ENCODE measurements at places on chromosomes 6 and 20.

GRCh38 chr6:89939144-89939543, 44.9 kb downstream of the GJA10 start:
- no peak for DNase-seq

DNA sequence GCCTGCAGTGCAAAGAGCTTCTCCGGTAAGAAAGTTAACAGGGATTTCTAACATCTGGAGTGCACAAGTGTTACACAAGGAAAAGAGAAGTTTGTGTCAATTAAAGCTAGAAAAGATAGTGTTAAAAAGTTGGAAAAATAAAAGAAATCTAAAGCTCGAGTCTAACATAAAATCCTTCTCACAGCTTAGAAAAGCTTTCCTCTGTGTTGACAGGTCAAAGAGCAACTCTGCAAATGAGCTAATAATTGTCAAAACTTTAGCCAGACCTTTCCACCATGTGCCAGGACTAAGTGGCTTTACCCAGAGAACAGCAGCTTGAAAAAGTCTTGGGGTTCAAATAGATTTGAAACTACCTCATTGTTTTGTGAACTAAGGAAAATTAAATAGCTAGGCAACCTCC, 14.8 kb downstream of the PTPRK start:
- no peak for DNase-seq

GRCh38 chr6:117740605-117741004, 65.3 kb downstream of the NUS1 start:
- DNase-seq = no peak

- no peak for DNase-seq
Measured at GRCh38 chr6:145060714-145061113, 674.6 kb downstream of the EPM2A start.

DNA sequence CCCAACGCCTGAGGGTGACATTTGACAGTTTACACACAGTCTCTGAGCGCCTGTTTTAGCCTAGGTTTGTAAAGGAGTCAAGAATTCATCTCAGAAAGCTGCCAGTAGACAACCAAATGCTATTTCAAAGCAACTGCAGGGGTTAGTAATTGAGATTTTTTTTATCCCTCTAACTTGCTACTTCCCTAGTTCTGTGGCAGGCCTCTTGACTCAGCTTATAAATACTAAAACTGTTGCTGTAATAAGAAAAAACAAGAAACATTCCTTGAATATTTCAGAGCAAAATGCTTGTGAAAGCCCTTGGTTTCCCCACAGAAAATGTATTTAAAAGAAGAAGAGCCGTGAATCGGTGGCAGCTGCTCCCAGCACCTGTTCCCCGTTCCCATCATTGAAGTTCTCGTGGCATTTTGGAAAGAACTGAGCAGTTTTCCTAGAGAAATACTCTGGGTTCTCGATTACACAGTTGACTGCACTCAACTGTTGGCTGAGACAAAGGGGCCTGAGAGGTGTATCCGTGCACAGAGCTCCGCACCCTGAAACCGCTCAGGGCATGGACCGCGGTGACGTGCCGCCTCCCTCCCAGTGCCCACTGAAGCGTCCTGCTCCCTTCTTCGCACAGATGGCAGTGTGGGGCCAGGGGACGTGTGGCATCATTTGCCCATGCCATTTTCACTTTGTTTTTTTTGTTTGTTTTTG, 20.9 kb downstream of the DLL1 start:
- DNase-seq = no peak

DNA sequence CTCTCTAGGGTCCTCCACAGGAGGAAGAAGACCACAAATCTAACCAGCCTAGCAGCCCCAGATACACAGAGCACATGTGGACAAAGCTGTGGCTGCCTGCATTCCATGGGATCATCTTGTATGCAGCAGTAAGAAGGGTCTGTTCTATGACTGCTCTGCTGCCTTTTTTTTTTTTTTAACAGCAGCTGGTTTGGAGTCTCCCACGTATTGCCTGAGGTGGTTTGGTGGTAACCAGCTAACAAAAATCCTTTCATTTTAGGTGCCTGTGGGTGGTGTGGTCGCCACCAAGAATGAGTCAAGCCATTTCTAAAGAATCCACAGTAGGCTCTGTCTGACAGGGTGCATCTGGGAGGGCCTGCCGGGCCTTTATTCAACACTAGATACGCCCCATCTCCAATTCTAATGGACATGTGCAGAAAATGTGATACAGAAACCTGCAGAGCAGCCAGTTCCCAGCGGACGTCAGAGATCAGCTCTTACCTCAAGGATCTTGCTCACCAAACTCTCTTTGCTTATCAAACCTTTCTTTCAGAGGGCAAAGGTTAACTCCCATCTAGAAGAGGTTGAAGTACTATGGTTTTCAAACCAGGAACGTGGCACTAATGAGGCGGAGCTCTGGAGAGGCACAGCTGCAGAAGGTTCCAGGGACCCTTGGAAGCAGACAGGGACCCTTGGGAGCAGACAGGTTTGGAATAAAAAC, 32.0 kb downstream of the GNAS-AS1 start:
- no peak for DNase-seq

- DNase-seq = no peak
Measured at GRCh38 chr20:3106658-3107463, 22.3 kb upstream of the AVP start.

DNA sequence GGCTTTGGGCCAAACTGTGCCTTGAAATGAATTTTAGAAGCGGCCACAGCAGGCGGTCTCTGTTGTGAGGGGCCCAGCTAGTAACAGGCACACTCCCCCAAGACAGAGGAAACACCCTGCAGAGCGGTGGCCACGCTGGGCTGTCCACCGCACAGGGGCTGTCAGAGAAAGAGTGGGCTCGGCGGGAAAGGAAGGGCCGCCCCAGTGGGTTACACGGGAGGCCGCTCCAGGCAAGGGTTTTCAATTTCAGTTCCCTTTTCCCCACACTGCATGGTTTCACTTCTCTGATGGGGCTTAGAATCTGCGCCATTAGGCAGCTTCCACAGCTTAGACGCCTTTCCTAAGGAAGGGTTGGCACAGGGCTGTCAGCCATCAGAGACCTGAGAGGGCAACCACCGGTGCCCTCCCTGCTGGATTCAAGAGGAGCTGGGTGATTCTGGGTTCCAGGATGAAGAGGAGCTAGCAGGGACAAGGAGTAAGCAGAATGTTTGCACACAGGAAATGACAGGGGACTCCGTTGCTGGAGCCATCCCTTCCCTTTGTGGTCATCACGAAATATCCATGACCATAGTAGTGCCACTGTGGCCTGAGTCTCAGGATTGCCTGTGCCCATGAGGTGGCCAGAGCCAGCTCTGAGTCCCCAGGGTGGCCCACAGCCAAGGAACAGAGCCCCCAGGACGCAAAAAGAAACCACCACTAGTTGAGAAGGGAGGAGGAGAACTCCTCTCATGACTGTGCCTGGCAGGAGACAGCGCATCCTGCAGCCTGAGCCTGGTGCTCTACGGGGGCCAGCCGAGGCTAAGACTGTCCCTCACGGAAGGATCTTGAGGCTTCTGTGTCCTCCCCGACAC, 282.7 kb downstream of the NRN1 start:
- DNase-seq = peak; percentile 65

DNA sequence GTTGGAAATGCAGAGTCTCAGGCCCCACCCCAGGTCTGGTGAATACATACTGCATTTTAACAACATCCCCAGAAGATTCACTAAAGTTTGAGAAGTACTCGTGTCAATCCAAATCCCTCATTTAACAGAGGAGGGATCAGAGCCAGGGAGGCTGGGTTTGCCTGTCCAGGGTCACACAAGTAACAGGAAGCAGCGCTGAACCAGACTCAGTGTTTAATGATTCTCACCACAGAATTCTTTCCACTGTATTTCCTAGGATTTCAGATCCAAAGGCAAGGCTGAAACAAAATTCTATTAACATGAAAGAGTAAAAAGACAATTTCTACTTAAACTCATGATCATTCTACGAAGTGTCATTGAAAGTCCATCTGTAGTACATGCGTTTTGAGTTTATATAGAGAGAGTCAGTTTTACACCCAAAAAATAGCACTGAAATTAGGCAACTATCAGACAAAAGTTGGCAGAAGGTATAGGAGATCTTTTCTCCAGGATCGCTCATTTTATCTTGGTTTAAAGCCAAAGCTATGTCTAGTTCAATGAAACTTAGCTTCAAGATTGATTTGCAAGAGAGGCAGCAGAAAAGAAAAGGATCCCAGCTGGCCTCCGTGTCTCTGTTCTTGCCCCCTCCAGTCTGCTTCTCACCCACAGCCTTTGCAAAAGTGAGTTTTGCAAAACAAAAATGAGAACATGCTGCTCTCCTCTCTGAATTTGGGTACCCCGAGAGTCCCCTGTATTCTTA, 6.0 kb upstream of the AGPAT4 start:
- DNase-seq = no peak

- no peak for DNase-seq
Measured at GRCh38 chr20:63452341-63452740, 20.1 kb downstream of the KCNQ2 start.

GRCh38 chr20:51111290-51111689, 88.4 kb upstream of the KCNG1 start:
- DNase-seq = no peak

DNA sequence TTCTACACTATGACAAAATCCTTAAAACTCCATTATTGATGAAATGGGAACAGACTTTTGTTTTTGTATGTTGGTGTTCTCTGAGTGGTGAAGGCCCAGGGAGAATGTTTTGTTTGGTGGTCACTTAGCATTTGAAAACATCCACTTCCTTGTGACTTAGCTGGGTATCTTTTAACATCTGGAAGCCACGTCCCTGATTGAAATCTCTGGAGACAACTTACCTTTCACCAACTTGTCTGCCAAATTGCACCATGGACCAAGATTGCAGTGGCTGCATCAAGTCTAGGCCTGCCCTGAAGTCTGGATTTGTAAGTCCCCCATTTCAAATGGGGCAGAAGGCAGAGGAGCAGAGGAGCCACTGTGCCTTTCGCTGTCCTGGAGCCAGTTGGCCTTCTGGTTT, 534 bp upstream of the EFCAB8 start:
- DNase-seq = no peak

GRCh38 chr6:165889636-165890403, 226.8 kb upstream of the PDE10A start:
- no peak for DNase-seq

DNA sequence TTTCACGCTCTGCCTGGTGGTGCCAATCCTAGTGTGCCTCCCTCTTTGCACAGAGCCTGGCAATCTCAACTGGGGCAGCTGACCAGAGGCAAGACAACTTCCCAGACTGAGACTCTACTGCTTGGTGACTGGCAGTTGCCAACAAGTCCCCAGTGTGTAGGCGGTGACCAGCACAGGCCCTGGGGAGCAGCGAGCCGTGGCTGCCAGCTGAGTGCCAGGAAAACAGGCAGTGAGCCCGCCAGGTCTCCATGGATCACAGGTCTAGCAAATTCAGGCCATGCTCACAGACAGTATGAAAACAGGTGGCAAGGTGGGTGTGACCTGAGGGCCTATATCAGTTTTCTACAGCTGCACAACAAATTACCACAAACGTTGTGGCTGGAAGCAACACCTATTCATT, 289.9 kb downstream of the KIF16B start:
- no peak for DNase-seq

DNA sequence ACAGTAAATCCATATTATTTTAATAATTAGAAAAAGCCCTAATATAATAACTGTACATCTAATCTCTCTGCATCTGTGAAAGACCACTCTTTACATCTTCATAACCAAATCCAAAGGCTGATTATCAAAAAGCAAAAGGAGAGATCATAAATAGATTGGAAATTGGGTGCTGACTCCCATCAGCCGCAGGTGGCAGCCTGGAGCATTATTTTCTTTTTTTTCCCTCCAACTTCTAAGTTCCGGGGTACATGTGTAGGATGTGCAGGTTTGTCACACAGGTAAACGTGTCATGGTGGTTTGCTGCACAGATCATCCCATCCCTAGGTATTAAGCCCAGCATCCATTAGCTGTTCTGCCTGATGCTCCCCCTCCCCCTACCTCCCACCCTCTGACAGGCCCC, 30.5 kb downstream of the LRP11 start:
- no peak for DNase-seq

DNA sequence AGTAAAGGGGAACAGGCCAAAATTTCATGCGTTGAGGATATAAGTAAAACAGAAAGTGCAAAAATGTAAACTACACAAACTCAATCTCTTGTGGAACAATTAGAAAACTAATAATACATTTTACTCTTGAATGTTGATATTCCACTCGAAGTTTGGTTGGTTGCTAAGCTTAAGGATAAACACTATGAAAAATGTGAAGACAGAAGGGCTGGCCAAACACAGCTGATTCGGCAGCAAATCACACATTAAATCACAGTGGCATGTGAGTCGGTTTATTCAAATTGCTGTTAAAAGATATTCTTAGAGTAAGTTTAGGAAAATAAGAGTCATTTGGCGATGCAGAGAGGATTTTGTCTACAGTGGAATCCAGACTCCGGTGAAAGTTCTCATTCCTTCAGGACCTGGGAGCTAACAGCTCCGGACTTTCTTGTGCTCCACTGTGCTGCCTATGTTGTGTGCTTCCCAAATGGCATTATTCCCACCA, 1.4 kb upstream of the EPM2A start:
- no peak for DNase-seq

DNA sequence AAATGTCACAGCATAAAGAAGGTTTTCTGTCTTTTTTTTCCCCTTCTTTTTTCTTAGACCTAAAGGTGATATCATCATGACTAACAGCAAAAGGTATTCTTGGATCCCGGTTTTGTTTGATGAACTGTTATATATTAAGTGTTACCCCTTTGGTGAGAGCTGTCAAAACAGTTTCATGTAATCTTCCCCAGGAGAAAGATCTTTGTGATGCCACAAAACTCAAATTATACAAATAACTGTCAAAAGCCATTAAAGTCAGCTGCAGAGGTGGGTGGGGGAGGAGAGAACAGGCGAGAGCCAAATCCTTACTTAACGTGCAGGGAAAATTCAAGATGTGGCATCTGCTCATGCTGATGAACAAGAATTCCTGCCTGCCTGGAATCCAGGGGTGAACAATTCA, 258.2 kb downstream of the BMP7 start:
- no peak for DNase-seq

Data from coronary artery (tissue), 2 donors.